ENCODE measurements at places on chromosomes 13 and 19. TPM values are rescaled to one million over a fixed set of nuclear protein-coding genes. Genes with fewer than 3 reads are reported as not detected.

Gene TLE2
- 12.8 TPM for total RNA-seq

Gene C19orf18
- not detected for total RNA-seq

Gene CEACAM16
- total RNA-seq, result not detected

Gene ZNF836
- 11.8 TPM for total RNA-seq

Gene RAVER1
- total RNA-seq, result 12.0 TPM
